ENCODE measurements at places on chromosomes 3 and 15.

GRCh38 chr3:141261472-141262307 lies 30.1 kb downstream of the PXYLP1 start:
- DNase-seq, result no peak

- peak; percentile 87 for DNase-seq
These were observed 9.5 kb downstream of the RPS17 start for GRCh38 chr15:82530606-82531379.

DNA sequence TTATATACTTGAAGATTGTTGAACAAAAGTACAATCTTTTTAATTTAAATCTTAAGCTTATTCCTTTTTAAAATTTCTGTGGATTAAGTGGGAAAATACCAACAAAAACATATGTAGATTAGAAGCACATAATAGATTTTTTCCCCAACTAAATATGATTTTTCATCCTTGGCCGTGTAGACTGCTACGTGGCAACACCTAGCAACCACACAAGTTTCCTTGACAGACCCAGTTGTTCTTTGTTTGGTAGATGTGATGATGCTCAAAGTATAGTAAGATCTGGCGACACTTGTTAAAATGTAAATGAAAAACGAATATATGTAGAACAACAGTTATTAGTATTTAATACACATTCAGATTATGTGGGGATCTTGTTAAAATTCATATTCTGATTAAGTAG lies 271.0 kb upstream of the ROBO2 start:
- DNase-seq, result no peak

DNA sequence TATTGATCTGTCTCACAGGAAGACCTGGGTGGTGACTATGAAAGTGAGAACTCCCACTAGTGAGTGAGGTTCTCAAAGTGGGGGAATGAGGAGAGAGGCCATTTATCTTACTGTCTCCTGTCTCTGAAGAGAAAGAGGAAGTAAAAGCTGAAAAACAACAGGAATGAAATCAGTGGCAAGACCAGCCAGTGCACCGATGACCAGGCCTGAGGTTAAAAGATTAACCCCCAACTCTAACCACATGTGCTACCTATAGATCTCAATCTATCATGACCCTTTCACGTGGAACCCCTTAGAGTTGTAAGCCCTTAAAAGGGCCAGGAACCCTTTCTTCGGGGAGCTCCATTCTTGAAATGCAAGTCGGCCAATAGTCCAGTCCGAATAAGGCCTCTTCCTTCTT lies 239.3 kb upstream of the CNTN6 start:
- DNase-seq, result no peak

- no peak for DNase-seq
These were observed 13.0 kb downstream of the GUCA1C start for GRCh38 chr3:108940568-108941263.

- no peak for DNase-seq
These were observed 41.4 kb downstream of the MYLK start for GRCh38 chr3:123842711-123843110.

DNA sequence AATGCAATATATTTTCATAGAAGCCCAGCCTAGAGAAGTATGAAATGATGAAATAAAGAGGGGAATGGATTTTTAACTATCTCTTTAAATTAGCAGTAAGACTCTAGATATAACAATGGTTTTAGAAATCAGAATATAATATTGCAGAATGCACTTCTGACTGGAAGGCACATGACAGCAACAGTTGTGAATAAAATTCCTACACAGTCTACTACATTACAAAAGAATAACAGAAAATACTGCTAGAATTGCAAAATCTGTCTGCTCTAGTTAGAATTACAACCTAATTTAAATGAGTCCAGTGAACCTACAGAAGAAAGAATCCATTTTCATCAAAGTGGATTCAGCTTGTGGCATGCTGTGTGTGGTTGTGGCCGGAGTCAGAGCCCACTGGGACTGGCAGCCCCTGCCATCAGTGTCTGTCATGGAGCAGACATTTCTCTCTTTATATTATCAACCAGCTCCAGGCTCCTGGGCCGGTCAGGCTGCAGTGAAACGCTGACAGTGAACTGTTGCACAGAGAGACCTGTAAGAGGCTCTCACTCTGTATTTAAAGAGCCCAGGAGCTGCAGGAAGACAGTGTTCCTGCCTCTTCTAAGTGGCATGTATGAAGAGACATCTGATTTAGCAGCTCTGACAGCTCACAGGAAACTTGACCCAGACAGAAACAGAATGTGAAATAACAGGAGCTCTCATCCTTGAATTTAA lies 1523.8 kb upstream of the CADM2 start:
- DNase-seq, result peak; percentile 16

DNA sequence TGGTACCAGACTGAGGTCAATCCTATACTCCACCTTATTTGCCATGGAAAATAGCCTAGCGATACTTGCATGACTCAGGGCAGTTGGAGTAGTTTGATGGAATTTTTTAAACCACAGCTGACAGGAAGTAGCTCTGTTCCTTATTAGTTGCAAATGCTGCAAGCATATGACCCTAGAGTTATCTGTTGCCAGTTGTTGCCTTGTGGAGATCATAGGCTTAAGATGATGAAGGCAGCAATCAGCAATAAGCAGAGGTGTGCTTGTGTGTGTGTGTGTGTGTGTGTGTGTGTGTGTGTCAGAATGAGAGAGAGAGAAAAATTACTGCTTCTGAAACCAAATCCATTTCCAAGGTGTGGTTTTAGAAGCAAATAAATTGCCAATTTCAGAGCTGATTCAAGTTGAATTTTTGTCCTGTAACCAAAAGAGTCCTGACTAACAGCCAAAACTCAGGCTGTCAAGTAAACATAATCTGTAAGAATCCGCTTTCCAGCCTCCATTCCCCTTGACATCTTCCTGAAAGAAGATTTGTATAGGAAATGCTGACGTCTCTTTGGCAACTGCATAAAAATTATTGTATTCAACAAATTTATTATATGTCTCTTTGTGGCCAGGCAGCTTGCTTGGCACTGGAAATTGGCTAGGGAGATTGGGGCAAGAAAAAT lies 141.2 kb downstream of the SERPINI1 start:
- DNase-seq, result no peak

DNA sequence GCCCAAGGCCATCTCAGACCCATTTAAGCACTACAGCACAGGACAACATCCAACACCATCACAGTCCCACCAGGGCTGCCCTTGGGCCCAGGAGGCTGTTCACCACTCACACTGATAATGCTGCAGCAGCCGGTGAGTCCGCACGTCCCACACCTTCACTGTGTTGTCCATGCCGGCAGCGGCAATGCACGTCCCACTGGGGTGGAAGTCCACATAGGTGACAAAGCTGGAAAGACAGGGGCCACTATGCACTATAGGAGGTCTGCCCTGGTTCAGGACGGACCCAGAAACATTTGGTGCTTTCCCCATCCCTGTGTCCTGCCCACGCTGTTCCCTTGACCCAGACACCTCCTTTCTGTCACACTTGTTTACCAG lies 8.5 kb downstream of the POC1A start:
- DNase-seq, result no peak

GRCh38 chr3:153439780-153440179 lies 277.8 kb downstream of the RAP2B start:
- no peak for DNase-seq

DNA sequence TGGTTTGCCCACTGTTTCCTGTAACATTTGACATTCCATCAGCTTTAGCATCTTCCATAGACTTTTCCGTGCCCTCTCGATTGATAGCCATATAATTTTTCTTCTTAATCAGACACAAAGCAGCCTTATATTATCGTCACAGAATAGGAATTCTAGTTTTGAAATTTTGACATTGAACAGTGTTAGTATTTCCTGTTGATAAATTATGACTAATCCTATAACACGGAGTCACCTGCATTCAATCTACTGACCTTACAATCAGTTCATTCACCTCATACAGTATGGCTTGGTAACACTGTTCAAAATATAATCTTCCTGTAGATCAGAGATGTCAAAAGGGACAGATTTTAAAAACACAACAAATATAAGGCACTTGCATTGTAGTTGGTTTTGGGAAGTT lies 423.7 kb downstream of the C3orf38 start:
- no peak for DNase-seq

DNA sequence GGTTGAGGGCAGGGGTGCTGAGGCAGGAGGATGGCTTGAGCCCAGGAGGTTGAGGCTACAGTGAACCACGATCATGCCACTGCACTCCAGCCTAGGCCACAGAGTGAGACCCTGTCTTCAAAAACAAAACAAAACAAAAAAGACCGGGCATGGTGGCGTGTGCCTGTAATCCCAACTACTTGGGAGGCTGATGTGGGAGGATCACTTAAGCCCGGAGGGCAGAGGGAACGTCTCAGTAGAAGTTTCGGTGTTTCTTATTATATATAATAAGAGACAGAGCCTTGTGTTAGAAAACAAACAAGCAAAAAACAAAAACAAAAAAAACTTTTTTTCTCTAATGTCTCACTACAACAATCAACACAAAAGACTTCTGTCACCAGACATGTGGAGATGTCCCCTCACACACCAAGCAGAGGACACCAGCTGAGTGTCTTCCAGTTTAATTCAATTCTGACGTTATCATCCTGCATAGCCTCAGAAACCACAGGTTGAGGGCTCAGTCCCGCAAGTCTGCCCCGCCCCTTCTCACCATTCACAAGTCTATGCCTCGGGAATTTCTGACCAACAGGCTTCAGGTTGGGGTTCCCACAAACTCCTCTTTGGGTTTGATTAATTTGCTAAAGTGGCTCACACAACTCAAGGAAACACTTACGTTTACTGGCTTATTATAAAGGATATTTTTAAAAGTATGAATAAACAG lies 24.0 kb upstream of the EIF4A2 start:
- no peak for DNase-seq

- DNase-seq, result no peak
These were observed 321.6 kb upstream of the DNAJC19 start for GRCh38 chr3:181311186-181311585.

- no peak for DNase-seq
These were observed 224.6 kb downstream of the NLGN1 start for GRCh38 chr3:173622166-173622565.

DNA sequence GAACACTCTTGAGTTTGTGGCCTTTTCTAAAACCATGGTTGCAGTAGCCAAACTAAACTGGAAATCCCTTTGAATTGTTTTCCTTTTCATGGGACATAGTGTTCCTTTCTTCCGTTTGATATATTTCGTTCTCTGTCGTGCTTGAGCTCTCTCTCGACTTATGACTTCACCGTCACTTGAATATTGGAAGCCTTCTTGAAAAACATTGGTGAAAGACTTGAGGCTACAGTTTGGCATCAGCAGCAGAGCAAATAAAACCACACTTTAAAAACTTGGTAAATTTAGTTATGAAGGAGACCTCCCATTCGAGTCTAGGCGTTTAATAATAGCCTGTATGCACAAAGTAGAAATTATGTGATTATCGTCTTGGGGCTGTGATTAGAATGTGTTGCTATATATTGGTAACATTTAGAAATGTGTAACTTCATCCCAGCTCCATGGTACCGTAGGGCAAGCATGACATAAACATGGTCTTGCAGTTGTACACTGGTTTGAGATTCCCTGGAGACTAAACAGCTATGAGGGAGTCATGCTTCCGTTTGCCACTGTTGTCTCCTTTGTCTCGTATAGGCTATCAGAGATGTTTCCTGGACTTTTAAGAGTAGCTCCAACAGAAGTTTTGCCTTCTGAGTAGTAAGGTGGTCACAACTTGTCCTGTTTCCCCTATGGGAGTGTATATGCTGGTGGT lies 122.3 kb downstream of the PTPRG start:
- no peak for DNase-seq

- no peak for DNase-seq
These were observed 142.6 kb downstream of the PLCH1 start for GRCh38 chr3:155602307-155602706.

DNA sequence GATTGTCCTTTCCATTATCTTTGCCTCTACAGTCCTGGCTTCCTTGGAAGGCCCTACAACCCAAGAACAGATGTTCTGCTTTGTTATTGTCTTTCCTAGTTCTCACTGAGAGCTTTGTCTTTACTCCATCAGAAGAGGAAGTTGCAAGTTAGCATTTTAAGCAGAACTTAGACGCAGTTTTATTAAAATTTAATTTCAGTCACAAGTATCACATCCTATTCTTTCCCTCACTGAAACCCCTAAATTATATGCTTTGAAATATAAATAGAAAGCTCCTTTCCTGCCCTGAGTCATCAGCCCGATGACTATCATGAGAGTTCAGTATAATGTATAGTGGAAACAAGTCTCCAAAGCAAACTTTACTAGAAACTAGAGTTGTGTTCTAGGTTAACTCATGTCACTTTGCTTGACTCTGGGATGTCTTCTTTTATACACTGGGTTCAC lies 291.2 kb upstream of the RBMS3 start:
- no peak for DNase-seq

DNA sequence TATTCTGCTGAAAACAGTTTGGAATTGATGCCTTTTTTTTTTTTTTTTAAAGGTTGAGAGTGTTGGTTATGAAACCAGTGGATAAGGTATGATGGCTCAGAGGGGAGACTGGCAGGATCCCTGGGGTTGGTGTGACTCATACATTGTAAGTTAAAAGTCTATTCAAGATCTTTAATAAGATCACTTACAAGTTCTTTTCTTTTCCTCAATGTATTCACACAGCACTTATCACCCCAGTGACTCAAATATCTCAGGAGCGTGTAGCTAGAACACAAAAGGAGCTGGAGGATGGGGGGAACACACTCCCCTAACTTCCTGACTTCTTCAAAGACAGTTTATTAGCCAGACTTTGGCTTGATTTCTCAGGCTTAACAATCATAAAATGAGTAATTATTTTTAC lies 285.3 kb downstream of the SV2B start:
- DNase-seq, result no peak

Data from kidney (tissue), 22 donors.